ENCODE measurements at places on chromosomes 1 and 21.

GRCh38 chr1:154628121-154628405, 20.1 kb upstream of the ADAR start:
- no peak for DNase-seq

DNA sequence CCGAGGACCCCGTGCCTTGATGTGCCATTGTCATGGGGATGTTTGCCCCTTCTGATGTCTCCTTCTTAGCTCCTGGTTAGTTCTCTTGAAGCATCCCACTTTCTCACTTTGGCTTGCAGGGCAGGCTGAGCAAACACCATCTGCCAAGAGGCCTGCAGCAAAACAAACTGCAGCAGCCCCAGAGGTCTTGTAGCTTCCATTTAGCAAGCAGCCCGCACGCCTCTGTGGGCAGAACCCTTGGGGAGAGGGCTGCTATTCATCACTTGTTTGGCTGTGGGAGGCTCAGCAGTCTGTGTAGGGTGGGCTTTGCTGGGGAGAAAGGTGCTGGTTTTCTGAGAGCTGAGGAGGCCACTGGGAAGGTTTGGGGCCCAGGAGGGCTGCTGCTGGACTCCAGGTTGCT, 56.7 kb downstream of the KCNC4 start:
- no peak for DNase-seq

DNA sequence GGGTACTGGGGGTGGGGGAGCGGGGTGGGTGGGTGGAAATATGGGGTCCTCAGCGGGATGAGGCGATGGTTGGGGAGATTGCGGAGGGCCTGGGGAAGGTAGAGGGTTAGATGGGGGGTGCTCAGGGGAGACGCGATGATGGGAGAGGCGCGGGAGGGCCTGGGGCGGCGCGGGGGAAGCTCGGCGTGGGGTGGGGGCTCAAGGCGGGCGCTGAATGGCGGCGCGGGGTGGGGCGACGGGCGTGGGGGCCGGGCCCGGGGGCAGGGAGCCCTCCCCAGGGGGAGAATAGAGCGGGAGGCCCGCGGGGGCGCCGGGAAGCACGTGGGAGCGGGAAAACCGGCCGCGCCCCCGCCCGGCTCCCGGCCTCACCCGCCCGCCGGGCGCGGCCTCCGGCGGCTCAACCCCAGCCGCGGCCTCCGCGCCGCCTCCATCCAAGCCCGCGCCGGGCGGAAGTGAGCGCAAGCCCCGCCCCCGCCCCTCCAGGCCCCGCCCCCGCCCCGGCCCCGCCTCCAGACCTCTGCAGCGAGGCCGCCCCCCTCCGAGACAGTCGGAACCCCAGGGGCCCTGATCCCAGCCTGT, at the start of gene FAAP20:
Gene FAAP20, minus strand, starts transcription at position 454 of the 579 bp plus-strand sequence. Its CDS starts 23 bp downstream, at position 431.
- no peak for DNase-seq

DNA sequence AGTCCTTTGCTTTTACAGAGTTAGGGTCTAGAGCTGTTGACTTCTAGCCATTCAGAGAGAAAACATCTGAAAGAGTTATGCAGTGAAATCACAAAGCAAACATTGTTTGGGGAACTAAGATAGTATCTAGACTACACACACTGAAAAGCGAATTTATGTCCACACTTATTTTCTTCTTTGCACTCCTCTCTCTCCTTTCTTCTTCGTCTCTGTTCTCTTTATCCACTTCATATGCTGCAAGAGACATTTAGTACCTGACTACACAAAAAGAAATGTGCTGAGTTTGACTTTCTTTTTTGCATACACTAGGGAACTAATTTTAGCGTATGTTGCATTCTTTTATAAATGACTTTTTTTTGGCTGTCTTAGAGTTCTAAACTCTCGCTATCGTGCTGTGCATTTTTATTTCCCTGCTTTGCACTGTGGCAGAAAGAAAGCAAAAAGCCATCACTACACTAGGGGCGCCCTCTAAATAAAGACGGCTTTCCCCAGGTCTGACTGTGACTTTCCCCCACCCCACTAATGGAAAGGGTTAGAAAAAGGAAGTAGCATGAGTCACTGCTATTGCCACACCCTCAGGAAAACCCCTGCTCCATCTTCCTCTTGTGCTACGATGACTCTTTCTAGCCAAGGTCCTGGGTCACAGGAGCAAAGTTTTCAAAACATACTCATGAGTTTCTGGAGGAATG, 65.7 kb downstream of the MAP3K7CL start:
- DNase-seq = peak; percentile 5

- no peak for DNase-seq
These were observed 214.6 kb upstream of the RGS18 start for GRCh38 chr1:191943684-191944083.

Measured in activated CD8-positive, alpha-beta memory T cell treated with anti-CD3 and anti-CD28 coated beads for 1 hour (primary cell).